ENCODE measurements at places on chromosomes 2 and 18.

DNA sequence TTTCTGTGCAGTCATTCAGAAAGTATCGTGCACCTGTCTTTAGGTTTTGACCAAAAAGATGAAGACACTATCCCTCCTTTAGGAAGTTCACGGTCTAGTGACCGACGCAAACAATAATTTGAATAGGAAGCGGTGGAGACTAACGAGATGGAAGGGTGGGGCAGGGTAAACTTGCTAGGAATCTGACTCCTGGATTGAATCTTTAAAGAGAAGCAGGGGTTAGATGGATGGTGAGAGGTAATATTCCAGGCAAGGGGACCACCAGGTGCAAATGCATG is 651 bp upstream of the TXNL1 start:
- no peak for DNase-seq

DNA sequence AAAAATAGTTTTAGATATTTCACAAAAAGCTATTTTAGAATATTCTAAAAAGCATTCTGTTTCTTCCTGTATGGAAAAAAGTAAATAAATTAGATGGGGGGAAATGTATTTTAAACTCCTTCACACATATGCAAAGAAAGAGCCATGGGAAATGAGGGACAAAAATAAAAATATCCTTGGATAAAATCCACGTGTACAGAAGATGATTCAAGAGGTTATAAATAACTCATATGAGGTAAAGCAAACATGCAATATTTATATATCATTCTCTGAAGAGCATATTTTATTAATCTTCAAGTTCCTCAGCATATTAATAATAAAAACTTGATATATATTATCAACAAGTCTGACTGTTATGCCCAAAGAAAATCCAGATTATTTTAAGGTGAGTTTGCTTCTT is 8.8 kb upstream of the GFPT1 start:
- DNase-seq = no peak

DNA sequence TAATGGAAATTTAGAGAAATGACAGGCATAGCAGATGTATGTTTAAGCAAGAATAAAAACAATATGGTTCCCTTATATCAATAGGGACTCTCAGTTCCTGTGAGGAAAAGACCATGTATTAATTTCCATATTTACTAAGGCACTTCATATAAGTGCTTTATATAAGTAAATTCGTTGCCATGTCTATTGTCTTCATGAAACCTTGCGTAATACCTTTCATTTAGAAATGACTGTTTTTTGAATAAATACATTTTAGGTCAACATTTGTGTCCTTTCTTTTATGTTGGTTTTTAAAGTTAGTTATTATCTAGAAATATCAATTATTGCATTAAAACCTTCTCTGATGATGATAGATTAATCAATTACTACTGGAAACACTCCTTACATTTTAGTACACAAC is 83.3 kb downstream of the KCNS3 start:
- no peak for DNase-seq

DNA sequence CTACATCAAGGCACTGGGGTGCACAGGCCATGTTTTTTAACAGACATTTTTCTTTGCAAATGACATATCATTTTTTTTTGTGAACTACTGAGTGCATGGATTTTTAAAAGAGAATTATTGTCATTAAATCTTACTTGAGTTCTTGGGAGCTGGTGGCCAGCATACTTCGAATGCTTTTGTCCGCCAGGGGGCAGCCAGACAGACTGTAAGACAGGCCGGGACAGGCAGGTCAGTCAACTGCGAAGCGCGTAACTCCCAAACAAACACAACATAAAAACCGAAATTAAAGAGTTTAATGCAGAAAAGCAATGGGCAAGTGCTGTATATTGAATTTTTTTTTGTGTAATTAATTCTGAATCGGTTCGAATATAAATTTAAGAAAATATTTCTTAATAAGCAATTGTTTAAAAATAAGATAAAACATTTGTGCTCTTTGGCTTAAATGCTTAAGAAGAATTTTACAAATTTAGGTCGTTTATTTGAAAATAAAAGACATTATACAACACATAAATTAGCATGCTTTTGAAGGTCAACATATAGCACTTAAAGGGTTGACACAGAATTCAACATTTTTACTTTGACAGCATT is 142.2 kb upstream of the PXDN start:
- DNase-seq = no peak

- no peak for DNase-seq
These were observed 1.3 kb downstream of the TAF1B start for GRCh38 chr2:9844576-9844975.

DNA sequence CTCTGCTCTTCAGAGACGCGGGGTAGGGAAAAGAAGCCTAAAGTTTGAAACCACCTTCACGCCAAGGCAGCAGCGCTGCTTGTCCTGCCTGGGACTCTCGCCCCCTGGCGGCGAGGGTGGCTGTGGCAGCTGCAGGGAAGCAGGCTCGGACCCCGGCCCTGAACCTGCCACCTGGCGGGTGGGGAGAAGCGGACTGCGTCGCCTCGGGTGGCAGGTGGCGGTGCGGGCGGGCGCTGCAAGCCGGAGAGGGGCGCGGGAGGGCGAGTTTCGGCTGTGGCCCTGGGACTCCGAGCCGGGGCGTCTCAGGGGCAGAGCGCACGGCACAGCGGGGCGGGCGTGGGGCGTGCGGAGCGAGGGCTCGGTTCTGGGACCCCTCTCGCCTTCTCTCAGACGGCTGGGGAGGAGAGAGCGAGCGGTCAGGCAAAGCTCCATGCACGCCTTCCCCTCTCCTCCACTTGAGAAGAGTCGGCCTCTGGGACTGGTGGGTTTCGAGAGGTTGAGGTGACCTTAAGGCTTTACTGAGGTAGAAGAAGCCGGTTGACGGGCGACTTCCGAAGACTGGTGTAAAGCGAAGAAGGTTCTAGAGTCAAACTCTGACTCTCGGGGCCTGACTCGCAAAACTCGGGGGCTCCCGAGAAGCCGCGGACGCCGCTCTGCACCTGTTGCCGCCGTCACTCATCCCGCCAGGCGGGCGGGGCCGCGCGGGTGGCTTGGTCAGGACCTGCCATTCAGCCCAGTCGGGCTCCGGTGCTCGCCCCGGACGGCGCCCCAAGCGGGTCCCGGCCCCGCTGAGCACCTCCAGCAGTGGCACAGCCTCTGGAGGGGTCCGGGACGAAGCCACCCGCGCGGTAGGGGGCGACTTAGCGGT is 1.1 kb upstream of the BOLL start:
- DNase-seq = peak; percentile 35
